ENCODE measurements at places on chromosomes 3 and 15.

- no peak for DNase-seq
Observed at GRCh38 chr3:15094187-15094875, 4.6 kb downstream of the RBSN start.

DNA sequence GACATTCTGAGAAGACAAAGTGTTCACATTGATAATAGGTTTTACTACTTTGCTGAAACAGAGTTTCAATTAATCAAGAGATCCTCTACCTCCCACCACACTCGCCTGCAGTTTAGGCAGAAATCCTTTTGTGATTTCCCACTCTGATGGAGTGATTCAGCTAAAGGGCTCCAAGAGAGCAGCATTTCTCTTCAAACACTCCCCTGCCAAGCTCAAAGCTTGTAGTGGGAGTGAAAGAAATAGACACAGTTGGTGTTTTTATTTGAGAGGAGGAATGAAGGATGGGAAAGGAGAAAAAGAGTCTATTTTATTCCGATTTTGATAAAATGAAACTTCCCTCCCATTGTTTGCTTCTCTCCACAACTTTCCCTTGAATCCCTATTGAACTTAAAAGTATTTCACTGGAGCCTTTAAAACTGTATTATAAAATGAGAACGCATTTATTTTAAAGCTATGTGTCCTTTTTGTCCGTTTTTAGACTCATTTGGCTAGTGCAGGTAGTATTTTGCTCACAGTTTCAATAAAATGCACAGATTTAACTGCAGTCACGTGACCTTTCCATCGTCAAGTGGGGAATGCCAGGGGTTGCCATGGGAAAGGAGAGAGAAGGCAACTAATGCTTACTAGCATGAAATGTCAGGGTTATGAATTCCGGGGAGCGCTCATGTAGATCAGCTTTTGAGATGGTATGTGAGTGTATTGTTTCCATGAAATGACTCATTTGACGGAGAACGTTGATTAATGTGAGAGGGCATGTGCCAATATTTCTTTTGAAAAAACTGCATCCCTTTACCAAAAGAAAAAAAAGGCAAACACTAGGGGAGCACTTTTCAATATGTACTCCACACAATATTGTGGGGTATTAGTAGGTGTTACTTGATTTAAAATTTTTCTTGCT lies 7.7 kb upstream of the OSBPL11 start:
- DNase-seq: no peak

DNA sequence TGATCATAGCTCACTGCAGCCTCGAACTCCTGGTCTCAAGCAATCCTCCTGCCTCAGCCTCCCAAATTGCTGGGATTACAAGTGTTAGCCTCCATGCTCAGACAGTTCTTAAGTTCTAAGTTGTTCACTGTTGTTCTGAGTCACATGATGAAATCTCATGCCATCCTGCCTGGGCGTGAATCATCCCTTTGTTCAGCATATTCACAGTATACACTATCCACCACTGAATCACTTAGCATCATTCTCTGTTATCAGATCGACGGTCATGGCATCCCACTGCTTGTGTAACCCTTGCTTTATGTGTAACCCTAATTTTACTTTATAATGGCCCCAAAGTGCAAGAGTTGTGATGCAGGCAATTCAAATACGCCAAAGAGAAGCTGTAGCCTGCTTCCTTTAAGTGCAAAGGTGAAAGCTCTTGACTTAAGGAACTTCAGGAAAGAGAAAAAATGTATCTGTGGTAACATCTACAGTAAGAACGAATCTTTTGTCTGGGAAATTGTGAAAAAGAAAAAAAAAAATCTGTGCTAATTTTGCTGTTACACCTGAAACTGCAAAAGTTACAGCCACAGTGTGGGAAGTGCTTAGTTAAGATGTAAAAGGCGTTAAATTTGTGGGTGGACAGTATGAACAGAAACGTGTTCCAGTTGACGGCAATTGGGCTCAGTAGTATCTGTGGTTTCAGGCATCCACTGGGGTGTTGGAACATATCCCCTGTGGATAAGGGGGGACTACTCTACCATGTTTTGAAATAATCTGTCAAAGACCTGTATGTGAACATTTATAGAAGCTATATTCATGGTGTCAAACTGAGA lies 80.6 kb downstream of the PCOLCE2 start:
- no peak for DNase-seq

GRCh38 chr3:42680806-42681205 lies 4.5 kb upstream of the KLHL40 start:
- DNase-seq: no peak

DNA sequence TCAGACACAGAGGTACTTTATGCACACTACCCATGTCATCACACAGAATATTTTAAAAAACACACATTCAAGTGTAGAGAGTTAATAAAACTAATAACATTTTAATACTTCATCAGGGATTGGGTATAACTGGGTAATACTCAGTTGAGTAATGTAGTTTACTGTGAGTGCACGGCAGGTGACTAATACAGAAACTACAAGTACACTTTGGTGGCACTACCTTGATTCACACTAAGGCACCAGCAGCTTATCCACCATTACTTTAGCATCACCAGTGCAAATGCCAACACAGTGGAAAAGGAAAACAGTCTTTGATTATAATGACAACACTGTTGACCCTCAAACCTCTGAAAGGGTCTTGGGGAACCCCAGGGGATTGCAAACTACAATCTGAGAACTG lies 33.6 kb downstream of the ZNF280D start:
- DNase-seq: no peak

GRCh38 chr15:84112025-84112424 lies 123.5 kb upstream of the GOLGA6L4 start:
- DNase-seq: no peak

GRCh38 chr15:89231832-89232231 lies 10.5 kb upstream of the RLBP1 start:
- no peak for DNase-seq

DNA sequence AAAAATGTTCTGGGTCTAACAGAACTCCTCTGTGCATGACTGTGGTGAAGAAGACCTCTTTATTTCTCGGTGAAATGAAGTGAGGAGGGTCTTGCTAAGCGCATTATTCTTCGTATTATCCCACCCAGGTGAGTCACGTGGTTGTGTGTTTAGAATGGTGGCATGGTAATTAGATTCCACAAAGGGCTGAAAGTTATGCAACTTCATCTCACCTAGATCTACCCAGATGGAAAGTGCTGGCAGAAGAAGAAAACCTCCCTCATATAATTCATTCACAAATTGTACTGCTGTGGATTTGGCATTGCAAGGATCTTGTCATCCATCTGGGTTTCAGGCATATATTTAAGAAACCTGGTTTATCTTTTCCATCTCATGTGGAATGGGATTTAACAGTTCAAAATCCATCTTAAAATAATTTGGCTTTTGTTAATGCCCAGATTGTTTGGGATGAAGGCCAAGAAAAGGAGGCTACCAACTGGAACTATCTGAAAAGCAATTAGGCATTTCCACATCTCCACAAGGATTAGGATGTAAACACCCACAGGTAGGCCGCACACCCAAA lies 175.3 kb downstream of the PLCL2 start:
- DNase-seq: no peak

- no peak for DNase-seq
Observed at GRCh38 chr3:109098079-109098644, 19.8 kb downstream of the MORC1 start.

- no peak for DNase-seq
Observed at GRCh38 chr3:162302983-162303624, 806.5 kb downstream of the OTOL1 start.

DNA sequence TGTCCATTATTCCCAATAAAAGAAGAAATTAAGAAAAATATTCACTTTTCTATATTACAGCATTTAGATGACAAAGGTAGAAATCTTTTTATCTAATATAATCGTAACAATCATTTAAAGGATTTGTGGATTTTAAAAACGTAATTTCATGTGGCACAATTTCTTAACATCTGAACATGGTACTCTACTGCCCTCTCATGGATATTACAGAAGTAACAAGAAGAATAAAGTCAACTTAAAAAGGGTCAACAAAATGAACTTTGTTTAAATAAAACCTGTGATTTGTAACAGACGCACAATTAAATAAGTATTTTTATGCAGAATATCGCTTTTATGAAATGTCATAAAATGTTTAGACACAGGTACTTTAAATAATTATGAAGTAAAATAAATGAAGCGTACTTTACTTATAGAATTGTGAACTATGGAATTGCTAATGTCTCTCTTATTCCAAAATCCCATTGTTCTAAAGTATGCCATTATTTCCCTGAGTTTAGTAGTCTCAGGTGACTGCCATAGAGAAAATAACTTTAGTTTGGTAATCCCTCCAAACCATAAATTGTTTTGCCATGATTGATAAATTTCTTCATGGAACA lies 366.8 kb upstream of the ZNF385D start:
- DNase-seq: no peak
